ENCODE measurements at places on chromosomes 5 and 9. TPM values are rescaled to one million over a fixed set of nuclear protein-coding genes. Genes with fewer than 3 reads are reported as not detected.

GRCh38 chr9:86281593-86282076 is 703 bp downstream of the ISCA1 start:
- no peak for DNase-seq

DNA sequence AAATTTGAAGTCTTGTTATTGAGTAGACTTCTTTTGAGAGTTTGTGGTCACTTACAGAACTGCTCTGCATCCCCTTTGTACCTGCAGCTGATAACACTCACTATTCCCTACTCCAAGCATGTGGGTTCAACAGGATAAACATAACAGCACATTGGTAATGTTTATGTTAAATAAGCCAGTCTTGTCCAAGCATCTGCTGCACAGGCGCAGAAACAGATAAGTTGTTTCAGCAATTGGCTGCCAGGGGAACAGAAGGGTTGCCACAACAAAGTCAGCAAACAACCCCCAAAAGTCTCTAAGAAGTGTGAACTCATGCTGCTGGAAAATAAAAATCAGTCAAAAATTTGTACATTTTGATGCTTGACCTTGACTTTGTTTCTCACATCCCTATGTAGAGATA is 174.6 kb downstream of the GDNF start:
- DNase-seq, result no peak

DNA sequence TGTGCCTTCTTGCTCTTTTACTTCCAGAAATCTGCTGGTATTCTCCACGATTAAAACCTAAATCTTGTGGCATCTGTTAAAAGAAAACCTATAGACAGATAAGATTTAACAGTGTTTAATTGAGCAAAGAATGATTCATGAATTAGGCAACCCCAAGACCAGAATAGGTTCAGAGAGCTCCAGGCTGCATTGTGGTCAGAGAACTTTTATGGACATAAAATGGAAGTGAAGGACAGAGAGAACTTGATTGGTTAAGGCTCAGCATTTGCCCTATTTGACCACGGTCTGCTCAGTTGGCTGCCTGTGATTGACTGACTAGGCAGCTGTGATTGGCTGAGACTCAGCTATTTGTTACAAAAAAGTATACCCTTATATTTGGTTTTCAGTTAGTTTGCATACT is 10.4 kb upstream of the SLC36A2 start:
- no peak for DNase-seq

GRCh38 chr9:130034570-130034969 is 8.4 kb downstream of the FNBP1 start:
- DNase-seq, result no peak

DNA sequence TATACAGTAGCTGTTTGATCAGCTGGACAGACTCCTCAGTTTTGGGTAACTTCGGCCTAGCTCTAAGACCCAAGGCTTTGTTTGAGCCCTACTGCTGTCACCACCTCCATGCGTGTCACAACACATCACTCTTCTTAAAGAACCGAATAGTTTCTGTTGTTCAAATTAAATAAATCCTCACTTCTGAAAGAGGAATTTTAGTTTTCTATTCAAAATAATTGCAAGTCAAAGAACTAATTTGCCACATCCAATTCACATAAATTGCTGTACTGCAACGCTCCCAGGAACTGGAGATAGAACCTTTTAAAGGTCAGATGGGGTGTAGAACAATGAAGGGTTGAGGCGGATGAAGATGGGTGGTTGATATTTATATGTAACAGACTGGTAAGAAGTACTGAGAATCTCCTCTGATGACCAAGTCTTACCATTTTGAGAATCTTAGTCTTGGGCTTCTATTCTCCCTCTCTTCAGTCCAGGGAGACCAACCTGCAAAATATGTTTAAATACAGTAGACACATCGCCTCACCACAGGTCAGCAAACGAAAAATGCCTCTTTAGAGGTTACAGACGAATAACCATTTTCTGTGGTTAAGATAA is 1.6 kb downstream of the NREP start:
- DNase-seq, result no peak

DNA sequence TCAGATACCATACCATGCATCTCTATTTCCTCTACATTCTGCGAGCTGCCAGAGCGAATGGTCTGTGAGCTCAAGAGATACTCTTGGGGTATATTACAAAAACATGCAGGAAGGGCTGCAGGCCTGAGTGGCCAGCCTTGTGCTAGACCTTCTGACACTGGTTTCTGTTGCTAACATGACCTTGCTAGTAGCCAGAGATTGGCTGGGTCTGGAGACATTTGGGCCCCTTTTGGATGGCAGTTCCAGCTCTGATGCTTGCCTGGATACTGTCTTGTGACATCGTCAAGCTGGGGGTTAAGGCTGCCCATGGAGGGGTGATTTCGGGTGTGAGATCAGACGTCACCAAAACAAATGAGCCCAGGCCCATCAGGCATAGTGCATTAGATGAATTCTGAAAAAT is 56.1 kb upstream of the FSTL4 start:
- DNase-seq, result no peak

DNA sequence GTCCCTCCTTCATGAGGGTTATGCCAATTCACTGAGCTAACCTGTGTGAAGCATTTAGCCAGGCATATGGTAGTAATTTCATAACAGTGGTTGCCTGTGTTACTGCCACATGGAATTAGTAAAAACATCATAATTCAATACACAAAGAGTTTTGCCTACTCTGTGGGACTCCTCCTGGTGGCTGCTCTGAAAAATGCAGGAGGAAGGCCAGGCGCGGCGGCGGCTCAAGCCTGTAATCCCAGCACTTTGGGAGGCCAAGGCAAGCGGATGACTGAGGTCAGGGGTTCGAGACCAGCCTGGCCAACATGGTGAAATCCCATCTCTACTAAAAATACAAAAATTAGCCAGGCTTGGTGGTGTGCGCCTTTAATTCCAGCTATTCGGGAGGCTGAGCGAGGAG is 547.3 kb downstream of the CDK5RAP2 start:
- DNase-seq, result no peak

The CEMIP2 gene
- total RNA-seq, result 74.1 TPM

GRCh38 chr5:33592245-33592644 is 151.5 kb downstream of the TARS1 start:
- DNase-seq, result no peak

DNA sequence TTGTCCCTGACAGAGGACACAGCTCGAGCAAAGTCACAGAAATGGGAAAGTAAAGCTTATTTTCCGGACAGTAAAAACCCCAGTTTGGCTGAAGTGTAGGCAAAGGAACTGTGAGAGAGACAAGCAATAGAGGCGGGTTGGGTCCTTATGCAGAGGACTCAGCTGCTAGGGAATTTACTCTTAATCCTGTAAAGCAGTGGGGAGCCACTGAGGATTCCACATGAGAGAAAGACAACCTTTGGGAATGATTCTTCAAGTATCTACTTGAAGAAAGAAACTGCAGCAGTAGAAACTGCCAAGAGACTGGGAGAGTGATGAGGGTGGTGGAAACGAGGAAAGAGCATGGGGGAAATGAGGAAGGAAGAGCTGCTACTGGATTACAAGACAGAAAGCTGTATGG is 20.2 kb downstream of the ASTN2 start:
- no peak for DNase-seq

- DNase-seq, result peak; percentile 43
Measured at GRCh38 chr9:131585375-131585774, 40.1 kb downstream of the PRRT1B start.

DNA sequence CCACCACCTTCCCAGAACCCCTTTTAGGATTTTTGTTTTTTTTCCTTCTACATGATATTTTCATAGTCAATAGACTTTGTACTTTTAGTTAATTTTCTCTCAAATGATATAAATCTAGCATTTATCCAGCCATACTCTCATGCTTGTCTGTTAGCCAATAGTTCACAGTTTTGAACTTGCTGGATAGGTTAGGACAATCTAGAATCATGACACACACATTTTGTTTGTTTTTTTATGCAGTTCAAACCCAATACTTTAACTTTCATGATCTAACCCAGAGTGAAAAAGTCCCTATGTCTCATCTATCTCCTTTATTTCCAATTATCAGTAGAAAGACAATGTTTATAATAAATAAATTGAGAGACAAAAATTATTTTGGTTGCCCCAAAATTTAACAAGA is 509.7 kb upstream of the DMAC1 start:
- DNase-seq, result no peak

- DNase-seq, result no peak
Measured at GRCh38 chr5:123936548-123936947, 424.6 kb downstream of the CSNK1G3 start.

GRCh38 chr5:86008704-86009103 is 609.0 kb upstream of the COX7C start:
- DNase-seq, result no peak

The EIF4EBP3 gene
- 11.1 TPM for total RNA-seq

- no peak for DNase-seq
Measured at GRCh38 chr5:58925627-58926540, 343.0 kb downstream of the RAB3C start.

DNA sequence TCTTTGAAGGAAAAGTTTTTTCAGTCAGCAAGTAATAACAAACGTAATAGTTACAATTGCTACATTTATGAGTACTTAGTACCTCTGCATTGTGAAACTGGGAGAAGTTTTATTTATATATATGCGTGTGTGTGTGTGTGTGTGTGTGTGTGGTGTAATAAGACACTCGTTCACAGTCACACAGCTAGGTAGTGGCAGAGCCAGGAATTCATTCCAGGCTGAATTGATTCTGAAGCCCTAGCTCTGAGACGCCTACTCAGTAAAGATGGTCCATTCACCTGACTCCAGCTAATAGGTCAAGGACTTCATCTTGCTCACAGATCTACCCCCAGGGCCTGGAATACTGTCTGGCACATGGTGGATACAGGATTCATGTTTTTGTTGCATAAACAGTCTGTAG is 13.6 kb upstream of the CAST start:
- DNase-seq, result no peak

The PSAT1 gene
- 93.4 TPM for total RNA-seq

DNA sequence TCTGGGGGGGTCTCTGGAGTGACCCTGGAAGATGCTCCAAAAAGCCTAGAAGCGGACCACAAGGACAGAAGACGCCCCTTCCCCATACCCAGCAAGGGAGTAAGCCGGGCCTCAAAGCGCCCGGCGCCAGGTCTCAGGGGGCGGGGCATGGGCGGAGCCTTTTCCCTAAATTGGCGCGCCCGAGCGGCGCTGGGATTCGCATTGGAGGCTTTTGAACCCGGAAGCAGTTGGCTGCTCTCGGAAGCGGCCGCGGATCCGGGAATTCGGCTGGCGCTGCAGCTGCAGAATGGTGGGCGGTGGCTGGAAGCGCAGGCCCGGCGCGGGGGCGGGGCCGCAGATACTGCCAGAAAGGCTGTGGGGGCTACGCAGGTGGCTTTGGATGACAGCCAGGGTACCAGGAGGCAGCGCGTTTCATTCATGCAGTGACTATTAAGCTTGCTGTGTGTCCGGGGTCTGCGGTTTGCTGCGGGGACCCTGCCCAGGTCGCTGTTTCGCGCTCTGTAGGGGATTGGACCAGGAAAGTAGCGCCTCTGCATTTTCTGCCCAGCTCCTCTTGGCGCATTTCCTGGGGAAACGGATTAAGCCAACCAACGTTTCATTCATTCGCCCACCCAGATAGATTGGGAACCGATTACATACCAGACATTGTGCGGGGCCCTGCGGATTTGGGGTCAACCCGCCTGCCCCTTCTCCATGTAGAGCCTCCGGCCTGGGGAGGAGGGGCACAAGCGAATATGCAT is 83.0 kb upstream of the FREM1 start:
- DNase-seq, result peak; percentile 25

The GCNT4 gene
- 1.6 TPM for total RNA-seq

DNA sequence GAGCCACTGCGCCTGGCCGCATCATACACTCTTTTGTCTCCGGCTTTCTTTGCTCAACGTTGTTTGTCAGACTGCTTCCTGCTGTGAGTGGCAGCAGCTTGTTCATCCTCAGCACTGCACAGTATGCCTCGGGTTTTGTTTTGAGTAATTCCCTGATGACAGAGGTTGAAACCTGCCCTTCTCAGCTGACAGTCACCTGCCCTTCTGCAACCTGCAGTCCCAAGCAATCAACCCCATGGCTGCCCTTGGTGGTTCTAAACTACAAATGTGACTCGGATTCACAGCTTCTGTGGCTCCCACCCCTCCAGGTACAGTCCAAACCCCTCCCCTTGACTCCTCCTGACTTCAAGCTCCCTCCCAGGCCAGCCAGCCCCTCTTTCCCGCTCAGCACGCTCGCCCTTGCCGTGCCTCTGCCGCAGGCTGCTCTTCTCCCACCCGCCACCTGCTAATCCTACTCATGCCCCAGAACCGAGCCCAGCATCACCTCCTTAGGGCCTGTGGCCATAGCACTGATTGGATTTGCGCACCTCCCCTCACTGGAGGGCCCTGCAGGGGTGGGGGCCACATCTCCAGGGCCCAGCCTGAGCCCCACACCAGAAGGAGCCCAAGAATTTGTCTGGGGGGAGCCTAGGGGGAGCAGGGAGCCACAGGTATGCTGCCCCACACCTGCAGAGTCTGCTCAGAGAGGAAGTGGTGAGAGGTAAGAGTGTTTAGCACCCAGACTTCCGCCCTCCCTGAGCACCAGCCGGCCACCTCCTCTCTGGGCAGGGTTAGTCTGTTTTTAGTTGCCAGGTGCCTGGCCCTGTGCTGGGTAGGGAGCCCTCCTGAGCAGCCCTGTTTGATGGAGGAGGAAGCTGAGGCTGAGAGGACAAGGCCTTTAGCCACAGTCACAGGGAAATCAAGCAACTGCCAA is 10.1 kb downstream of the EEIG1 start:
- DNase-seq, result peak; percentile 75

DNA sequence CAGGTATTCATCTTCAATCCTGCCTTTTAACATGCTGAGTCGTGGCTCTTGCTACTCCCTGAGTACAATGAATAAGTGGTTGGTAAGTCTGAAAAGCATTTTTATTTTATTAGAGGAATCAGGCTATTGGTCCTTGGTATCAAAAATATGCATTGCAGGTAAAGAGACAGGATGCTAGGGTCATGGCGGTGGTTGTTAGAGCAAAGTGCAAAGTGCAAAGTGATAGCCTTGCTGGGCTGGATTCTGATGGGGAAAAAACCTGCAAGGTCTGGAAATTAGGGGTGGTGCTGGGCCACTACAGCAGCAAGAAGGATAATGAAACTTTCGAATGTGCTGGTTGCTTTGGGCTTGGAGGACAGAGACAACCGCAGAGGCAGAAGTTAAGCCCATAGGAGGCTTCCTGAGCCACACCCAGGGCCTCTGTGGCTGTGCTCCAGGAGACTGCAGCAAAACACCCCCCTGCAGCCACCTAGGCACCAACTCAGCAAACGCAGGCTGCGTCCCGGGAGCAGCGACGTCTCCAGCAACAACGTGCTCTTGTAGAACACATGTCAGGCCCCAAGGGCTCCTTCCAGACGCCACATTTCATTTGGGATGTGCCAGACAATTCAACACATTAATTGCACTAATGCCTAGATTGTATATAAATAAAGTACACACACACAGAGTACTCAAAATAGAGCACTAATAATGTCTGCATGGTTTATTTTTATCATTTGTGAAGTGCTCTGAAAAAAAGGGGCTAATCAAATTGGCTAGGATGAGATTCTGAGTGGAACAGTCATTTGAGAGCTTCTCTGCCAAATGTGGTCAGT is 149.8 kb upstream of the RAPGEF1 start:
- DNase-seq, result no peak

GRCh38 chr9:16406526-16407225 is 463.8 kb downstream of the BNC2 start:
- no peak for DNase-seq

DNA sequence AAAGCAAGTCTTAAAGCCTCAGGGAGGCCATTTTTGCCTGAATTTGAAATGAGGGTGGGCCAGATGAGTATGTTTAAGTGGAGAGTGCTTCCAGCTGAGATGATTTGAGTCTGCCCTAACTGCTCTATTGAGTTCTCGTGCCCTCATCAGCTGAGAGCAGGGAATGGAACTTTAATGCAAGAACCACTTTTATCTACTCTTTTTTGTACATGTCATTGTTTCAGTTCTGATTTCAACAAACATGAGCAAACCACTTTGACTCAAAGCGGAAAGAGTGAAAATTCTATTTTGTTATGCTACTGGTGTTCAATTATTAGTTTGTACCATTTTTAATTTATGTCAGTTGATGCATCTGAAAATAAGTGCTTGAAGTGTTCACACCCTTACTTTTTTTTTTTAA is 35.8 kb downstream of the DCAF10 start:
- no peak for DNase-seq

Measured in CD8-positive, alpha-beta memory T cell (primary cell).